ENCODE measurements at places on chromosomes 1 and 21.

DNA sequence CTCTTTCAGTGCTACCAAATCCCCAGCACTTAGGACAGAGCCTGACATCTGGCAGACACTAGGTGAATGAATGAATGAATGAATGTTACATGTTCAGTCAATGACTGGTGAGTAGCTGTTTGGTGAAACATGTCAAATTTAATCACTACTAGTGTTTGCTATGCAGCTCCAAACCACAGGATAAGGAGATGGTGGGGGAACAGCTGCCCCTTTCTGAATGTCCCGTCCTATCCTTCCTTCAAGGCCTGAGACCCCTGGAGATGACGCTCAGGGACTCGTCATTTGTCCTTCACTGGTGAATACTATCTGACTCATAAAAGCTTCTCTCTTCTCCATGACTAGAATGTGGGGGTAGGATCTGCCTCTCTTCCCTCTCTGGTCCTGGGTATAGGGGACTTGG is 175.4 kb downstream of the HIVEP3 start:
- no peak for DNase-seq

DNA sequence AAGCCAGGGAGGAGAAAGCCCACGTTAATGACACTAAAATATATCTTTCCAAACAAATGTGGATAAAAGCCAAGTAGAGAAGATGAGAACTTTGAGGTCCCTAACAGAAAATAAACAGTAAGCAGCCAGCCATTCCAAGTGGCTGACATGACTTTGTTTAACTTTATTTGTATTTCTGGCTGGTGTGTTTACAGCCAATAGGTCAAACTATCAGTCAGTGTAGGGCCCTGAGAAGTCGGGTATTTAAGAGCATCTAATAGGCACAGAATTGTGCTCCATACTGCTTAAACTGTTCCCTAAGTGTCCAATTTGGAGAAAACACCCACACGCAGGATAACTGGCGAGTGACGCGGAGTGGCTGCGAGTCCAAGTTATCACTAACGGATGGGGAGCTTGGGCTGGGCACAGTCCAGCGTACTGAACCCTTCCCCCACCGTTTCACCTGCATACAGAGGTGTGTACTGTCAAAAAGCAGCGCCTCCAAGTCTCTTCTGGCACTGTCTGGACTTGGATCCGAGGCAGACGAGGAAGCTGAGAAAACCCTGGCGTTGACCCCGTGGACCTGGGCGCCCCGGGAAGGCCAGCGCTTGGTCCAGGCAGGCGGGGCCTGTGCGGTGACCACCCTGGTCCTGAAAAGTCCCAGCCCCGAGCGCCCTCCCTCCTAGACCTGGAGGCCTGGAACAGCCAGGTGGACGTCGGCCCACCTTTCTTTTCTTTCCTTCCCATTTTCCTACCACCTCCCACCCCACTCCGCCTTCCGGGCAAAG is 662 bp upstream of the LGALS8 start:
- DNase-seq: no peak

GRCh38 chr1:82542141-82542540 is 741.4 kb downstream of the ADGRL2 start:
- DNase-seq: no peak

DNA sequence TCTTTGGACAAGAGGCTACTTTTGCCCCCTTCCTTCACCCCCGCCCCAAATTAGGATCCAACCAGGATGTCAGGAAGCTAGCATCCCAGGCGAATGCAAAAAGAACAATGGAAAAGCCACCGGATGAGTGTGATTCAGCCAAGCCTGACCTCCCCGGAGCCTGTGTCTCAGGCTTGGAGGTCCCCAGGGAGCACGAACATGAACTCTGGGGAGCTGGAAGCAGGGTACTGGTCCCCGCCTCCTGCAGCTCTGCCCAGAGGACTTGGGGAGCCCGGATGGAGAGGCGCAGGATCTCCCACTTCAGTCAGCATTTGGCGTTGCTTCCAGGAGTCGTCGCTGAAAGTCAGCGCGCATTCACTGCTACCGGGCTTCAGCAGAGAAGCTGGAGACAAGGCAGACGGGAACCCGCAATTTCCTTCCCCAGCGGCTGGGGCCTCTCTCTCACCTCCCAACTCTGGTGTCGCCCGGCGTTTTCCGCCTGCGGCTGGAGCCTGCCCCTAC is 1.8 kb upstream of the TBX15 start:
- no peak for DNase-seq

DNA sequence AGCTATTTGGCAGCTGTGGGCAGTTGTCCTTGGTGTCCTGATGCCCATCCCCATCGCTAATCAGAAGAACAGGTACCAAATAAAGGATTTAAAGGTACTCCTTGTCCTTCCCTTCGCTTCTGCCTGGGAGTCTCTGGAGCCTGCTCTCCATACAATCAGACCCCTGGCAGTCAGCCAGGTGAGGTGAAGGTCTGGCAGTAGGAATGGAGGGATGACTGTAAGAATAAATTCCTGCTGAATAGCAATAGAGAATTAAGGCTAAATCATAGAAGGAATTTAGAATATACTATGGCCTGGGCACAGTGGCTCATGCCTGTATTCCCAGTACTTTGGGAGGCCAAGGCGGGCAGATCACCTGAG is 9.2 kb downstream of the THBS3 start:
- no peak for DNase-seq

DNA sequence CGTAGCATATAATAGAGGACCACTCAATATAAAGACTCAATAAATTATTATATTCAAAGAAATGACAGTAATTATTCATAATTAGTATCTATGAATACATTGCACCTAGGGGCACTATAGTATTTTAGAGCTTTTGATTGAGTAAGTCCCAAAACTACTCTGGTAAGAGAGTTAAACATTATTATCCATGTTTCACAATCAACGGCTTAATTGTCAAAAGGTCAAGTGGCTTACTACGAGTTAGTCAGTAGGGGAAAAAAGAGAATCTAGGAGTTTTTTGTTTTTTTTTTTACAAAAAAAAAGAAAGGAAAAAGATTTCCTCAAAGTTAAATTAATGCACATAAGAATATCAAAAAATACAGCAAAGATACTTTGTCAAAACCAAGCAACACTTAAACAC is 20.4 kb upstream of the LAMC1 start:
- no peak for DNase-seq

DNA sequence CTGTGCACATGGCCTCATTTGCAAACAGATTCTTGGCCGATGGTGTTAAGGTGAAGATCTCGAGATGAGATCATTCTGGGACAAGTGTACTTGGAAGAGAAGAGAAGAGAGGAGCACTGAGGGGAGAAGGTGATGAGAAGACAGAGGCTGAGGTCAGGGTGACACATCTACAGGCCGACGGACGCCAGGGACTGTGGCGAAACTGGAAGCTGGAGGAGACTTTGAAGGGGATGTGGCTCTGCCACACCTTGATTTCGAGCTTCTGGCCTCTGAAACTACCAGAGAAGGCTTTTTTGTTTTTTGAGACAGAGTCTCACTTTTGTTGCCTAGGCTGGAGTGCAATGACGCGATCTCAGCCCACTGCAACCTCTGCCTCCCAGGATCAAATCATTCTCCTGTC is 137.5 kb upstream of the TMEM51 start:
- DNase-seq: no peak

- DNase-seq: no peak
Measured at GRCh38 chr1:6367381-6368012, 26.1 kb downstream of the ACOT7 start.

DNA sequence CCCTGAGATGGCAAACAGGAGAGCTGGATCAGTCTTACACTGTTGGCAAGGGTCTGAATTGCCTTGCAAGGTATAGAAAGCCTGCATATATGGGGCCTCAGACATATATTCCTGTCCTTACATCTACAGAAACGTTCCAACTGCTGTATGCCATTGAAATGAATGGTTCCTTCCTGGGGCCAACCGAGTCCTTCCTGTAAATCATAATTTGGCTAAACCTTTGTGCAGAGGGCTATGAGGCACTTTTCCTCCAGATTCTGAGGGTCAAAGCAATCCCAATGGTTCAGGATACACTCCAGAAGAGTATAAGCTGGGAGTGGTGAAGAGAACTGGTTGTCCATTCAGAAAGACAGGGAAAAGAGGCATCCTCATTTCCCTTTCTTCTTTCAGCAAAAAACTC is 190.5 kb downstream of the PTPRC start:
- DNase-seq: no peak

GRCh38 chr1:42680921-42681683 is 1.1 kb upstream of the YBX1 start:
- DNase-seq: no peak
